ENCODE measurements at places on chromosomes 3 and 15. TPM values are rescaled to one million over a fixed set of nuclear protein-coding genes. Genes with fewer than 3 reads are reported as not detected.

DNA sequence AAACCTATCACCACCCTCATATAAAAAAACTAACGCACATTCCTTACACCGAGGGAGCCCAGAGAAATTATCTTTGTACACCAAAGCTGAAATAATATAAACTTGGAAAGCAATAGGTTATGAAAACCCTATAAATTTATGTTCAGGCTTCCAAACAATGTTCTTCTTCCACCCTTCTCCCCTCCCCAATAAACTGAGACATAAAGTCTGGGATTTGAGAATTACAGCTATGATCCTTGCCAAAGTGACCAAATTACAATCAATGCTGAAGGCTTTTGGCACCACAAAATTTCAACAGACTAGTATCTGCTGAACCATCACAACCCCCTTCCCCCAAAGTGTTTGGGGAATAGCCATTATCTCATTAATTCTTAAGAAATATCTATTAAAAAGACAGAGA is 237.8 kb downstream of the FMN1 start:
- H3K36me3 ChIP-seq: no peaks in the 10 kb centered on the region
- H3K27me3 ChIP-seq: no peaks in the 10 kb centered on the region
- no peaks in the 10 kb centered on the region for H3K4me1 ChIP-seq
- no peak for DNase-seq

GRCh38 chr3:85670634-85671205 is 711.9 kb downstream of the CADM2 start:
- no peaks in the 10 kb centered on the region for H3K4me1 ChIP-seq
- DNase-seq: no peak
- H3K4me3 ChIP-seq: no peak overlapping the region
- no peaks in the 10 kb centered on the region for H3K36me3 ChIP-seq
- no peak overlapping the region for H3K27ac ChIP-seq

GRCh38 chr3:23865595-23866396 is 51.0 kb downstream of the NKIRAS1 start:
- no peaks in the 10 kb centered on the region for H3K36me3 ChIP-seq
- H3K27me3 ChIP-seq: no peaks in the 10 kb centered on the region
- H3K27ac ChIP-seq: no peak overlapping the region
- DNase-seq: no peak
- H3K4me3 ChIP-seq: no peak overlapping the region

The NPAP1 gene
- total RNA-seq: 0.17 TPM

The GOLGA8S gene
- total RNA-seq: 0.20 TPM

DNA sequence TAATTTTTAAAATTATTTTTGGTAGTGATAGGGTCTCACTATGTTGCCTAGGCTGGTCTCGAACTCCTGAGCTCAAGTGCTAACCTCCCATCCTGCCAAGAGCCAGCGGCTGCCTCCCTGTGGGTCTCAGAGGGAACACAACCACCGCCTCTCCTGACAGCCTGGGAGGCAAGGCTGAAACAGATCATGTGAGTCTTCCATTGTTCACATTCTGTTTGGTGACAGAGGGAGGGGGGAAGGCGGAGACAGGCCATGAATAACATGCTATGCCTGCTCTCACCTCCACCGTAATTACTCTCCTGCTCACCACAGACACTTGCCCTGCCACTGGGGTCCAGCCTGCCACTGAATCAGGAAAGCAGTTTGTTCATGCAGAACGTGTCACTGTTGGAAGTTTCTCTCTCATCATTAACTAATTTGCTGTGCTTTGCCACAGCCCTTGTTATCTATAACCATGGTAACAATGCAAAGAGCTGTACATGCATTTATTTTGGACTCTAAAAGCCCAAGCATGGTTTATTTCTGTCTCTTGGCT is 78.4 kb upstream of the RASGRF1 start:
- no peak overlapping the region for H3K4me3 ChIP-seq
- peaks cover 10% of the 10 kb centered on the region for H3K27me3 ChIP-seq
- H3K27ac ChIP-seq: no peak overlapping the region
- H3K4me1 ChIP-seq: peaks cover 3% of the 10 kb centered on the region
- H3K36me3 ChIP-seq: no peaks in the 10 kb centered on the region

- H3K27me3 ChIP-seq: no peaks in the 10 kb centered on the region
- DNase-seq: no peak
- peaks cover 19% of the 10 kb centered on the region for H3K36me3 ChIP-seq
- peaks cover 26% of the 10 kb centered on the region for H3K4me1 ChIP-seq
- no peak overlapping the region for H3K27ac ChIP-seq
- no peak overlapping the region for H3K4me3 ChIP-seq
These were observed 24.6 kb upstream of the ANPEP start for GRCh38 chr15:89839167-89839810.

DNA sequence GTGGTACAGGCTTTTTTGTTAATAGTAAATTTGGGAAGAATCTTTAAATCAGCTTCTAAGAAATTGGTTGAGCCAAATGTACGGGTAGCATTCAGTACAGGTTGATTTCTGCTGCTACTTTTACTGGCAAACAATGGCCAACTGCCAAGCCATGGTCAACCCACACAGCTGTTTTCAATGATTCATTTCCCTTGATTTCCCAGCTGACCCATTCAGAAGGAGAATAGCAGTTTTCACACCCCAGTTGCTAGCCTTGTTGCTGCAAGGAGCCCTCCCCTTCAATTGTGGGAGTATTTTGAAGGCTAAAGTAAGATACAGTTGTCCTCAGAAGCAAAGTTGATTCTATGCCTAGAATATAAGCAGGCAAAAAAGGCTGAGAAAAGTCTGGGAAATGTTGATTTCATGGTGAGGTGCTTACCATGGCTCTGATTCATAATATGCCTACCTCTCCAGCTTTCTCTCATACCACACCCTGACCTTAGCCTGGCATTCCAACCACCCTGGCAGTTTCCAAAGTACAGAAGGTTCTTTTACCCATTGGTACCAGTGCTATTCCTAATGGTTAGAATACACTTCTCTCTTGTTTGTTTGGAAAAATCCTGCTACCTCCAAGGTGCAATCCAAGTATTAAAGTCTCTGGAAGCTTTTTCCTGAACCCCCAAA is 320.3 kb upstream of the TGFBR2 start:
- H3K4me1 ChIP-seq: peaks cover 28% of the 10 kb centered on the region
- no peaks in the 10 kb centered on the region for H3K36me3 ChIP-seq
- H3K4me3 ChIP-seq: no peak overlapping the region

DNA sequence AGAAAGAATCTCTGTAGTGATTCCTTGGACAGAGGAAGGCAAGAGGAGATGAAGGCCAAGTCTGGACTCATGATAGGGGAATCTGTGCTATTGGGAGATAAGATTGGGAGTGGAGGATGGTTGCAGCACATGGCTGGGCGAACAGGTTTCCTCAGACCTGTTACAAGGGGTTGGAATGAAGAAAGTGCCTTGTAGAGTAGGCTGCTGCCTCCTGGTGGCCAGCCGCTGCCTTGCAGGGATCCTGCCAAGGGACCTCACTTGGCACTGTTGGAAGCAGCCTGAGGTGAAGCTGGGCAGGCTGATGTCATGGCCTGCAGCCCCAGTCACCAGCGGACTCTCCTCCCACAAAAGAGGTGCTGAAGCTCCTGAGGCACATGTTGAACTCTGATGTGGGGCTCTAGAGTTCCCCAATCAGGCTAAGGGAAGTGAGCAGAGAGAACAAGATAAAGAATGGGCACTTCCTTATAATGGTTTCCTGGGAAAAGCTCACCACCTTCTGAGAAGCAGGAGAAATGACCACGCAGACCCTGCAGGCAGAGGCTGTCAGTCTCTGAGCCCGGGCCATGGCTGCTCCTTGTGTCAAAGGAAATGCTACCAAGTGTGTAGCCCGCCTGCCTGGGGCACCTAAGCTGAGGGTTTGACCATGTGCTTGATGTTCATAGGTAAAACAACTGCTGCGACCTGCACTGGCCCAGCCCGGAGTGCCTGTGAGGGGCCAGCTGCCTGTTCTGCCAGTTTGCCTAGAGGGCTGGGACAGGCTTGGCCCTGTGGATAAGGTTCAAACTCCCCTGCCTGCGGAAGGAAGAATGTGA is 1.6 kb upstream of the TEX264 start:
- H3K4me1 ChIP-seq: peaks cover 38% of the 10 kb centered on the region
- H3K36me3 ChIP-seq: peaks cover 2% of the 10 kb centered on the region
- H3K4me3 ChIP-seq: no peak overlapping the region

DNA sequence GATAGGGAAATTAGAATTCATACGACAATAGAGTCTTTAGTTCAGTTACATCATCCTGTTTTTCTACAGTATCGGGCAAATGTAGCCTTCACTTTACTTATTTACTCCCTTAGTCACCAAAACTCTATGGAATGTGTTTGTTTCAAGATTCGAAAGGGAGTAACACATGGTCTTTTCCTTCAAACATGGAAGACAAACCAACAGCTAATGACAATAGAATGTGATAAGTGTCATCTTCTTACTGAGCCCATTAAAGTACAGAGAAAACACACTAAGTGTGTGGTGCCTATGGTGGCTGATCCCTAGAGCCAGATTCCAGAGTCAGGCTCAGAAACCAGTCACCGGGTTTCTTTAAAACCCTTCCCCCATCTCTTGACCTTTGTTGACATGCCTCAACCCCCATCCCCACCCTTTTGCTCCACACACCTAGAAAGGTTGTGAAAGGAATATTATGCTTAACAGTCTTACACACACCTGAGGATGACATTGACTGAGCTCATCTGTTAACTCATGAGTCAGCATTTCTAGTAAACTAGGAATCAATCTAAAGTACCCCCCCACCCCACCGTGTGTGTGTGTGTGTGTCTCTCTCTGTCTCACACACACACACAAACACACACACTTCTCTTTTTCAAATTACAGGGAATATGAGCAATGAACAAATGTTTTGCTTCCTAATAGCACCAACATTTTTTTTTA is 549.6 kb upstream of the CCDC54 start:
- DNase-seq: no peak
- H3K36me3 ChIP-seq: no peaks in the 10 kb centered on the region
- no peaks in the 10 kb centered on the region for H3K27me3 ChIP-seq
- H3K27ac ChIP-seq: no peak overlapping the region

The PIGBOS1 gene
- total RNA-seq: 12.4 TPM

DNA sequence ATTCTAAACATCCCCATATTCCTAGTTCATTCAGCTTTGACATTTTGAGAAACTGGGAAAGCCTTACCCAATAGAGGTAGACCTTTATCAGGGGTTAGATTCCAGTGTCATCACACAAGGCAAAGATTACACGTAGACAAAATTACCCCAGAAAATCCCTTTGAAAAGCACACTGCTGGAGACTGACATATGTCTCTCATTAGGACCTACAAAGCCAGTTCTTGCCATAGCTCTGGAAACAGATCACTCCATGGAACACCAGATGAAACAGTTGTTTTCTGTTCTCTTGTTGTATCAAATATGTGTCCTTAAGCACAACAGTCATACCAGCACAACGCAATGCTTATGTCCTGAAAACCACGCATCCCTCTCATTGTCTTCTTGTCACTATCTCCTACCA is 44.7 kb downstream of the RARB start:
- peaks cover 17% of the 10 kb centered on the region for H3K4me1 ChIP-seq
- no peak overlapping the region for H3K4me3 ChIP-seq
- H3K36me3 ChIP-seq: no peaks in the 10 kb centered on the region

GRCh38 chr3:55480911-55481743 is 6.0 kb downstream of the WNT5A start:
- no peaks in the 10 kb centered on the region for H3K4me1 ChIP-seq
- peaks cover 50% of the 10 kb centered on the region for H3K27me3 ChIP-seq
- no peaks in the 10 kb centered on the region for H3K36me3 ChIP-seq
- H3K27ac ChIP-seq: no peak overlapping the region
- peak; percentile 73 for DNase-seq
- H3K4me3 ChIP-seq: peak overlapping the region; percentile 27

The CKMT1A gene
- 1.9 TPM for total RNA-seq

The TRH gene
- not detected for total RNA-seq

The REC114 gene
- not detected for total RNA-seq

The CLRN1 gene
- total RNA-seq: not detected

GRCh38 chr3:28586325-28586724 is 237.7 kb upstream of the AZI2 start:
- H3K36me3 ChIP-seq: no peaks in the 10 kb centered on the region
- no peak overlapping the region for H3K27ac ChIP-seq
- no peak overlapping the region for H3K4me3 ChIP-seq

DNA sequence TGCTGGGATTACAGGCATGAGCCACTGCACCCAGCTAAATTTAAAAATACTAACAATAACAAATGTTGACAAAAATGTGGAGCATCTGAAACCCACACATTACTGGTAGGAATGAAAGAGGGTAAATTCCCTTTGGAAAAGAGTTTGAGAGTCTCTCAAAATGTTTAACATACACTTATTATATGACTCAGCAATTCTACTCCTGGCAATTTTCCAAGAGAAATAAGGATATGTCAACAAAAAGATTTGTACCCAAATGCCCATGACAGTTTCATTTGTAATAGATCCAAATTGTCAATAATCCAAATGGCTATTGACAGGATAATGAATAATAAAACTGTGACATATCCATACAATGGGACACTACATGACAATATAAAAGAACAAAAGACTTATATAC is 9.0 kb downstream of the HCLS1 start:
- H3K27ac ChIP-seq: no peak overlapping the region
- DNase-seq: no peak
- H3K4me3 ChIP-seq: no peak overlapping the region

GRCh38 chr15:44157679-44158078 is 37.4 kb downstream of the FRMD5 start:
- no peaks in the 10 kb centered on the region for H3K27me3 ChIP-seq
- no peak for DNase-seq

DNA sequence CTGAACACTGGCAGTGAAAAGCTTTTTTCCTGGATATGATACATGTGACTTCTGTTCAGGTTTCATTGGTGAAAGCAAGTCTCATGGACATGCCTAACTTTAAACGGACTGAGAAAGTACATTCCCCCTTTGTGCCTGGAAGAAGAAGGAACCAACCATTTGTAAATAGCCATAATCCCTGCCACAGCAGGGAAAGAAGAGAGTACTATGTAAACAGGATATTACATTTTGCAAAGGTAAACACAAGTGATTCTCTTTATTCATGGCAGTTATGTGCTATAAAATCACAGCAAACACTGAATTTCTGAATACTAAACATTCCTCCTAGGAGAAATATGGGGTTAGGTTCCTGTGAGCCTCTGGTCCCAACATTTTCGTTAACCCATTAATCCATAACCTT is 46.8 kb downstream of the PRICKLE2 start:
- no peak overlapping the region for H3K27ac ChIP-seq
- no peak for DNase-seq
- no peaks in the 10 kb centered on the region for H3K27me3 ChIP-seq
- no peaks in the 10 kb centered on the region for H3K4me1 ChIP-seq
- H3K4me3 ChIP-seq: no peak overlapping the region

GRCh38 chr3:109569135-109569846 is 231.9 kb upstream of the DPPA4 start:
- H3K36me3 ChIP-seq: no peaks in the 10 kb centered on the region
- H3K27me3 ChIP-seq: no peaks in the 10 kb centered on the region
- no peak overlapping the region for H3K4me3 ChIP-seq
- no peaks in the 10 kb centered on the region for H3K4me1 ChIP-seq
- H3K27ac ChIP-seq: no peak overlapping the region

- DNase-seq: no peak
- no peak overlapping the region for H3K27ac ChIP-seq
- H3K4me1 ChIP-seq: no peaks in the 10 kb centered on the region
- no peaks in the 10 kb centered on the region for H3K27me3 ChIP-seq
- no peak overlapping the region for H3K4me3 ChIP-seq
- H3K36me3 ChIP-seq: no peaks in the 10 kb centered on the region
These were observed 15.9 kb upstream of the PIAS1 start for GRCh38 chr15:68038246-68038645.

Measured in upper lobe of right lung (tissue), 1 donor.